ENCODE measurements at places on chromosomes 4 and X.

- DNase-seq = no peak
Measured at GRCh38 chr4:80172203-80172602, 25.1 kb upstream of the PRDM8 start.

DNA sequence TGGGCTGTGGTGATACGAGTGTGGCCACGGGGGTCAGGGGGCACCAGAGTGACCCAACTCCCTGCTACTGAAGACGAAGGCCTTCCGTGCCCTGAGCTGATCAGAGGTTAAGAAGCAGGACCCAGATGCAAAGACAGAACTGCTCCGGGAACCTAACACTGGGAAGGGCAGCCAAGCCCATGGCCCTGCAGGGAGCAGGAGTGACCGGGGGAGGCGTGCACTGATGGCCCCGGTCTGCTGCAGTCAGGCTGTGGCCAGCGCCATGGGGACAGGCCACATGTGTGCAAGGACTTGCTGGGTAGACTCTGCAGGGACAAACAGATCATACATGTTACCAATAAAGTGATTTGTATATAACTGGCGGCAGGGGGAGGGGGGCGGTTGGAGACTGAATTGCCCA lies 74.6 kb downstream of the ACOX3 start:
- DNase-seq = no peak

- DNase-seq = no peak
Measured at GRCh38 chr4:89509708-89510281, 202.2 kb upstream of the GPRIN3 start.

DNA sequence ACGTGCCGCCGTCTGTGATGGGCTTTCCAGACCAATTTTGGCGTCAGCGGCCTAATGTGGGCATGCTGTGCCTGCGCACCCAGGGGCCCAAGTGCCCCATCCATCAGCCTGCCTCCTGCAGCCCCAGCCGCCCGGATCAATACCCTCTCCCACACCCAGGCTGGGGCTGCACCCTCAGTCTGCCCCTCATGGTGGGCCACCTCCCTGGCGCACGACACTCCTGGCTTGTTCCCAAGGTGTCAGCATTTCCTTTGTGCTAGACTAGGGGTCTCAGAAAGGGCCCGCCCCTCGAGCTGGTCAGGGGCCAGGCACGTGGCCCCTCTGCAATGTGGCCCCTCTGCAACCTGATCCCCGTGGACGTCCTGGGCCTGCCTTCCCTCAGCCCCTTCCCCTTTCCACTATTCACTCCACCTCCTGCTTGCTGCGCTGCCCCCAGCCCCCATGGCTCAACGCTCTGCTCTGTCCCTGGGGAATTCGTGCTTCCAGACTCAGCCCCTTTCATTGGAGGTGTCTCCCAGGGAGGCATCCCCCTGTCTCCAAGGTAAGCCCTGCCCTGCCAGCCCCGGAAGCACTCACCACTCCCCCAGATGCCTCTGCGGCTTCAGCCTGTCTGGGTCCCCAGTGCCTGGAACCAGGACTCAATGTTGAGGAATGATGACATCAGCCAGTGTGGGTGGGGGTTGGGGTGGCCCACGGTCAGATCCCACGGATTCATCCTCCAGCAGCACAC lies 130.8 kb downstream of the HMX1 start:
- DNase-seq = no peak

DNA sequence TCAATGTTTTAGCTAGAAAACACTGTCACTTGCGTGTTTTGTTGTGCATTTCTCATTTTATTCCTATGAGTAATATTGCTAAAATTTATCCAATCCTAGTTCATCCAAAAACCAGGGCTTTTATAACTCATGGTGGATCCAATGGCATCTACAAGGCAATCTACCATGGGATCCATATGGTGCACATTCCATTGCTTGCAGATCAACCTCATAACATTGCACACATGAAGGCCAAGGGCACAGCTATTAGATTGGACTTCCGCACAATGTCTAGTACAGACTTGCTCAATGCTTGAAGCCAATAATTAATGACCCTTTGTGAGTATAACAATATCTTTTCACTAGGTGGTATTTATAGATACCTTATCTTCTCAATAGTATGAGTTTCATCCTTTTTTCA lies 57.2 kb upstream of the UGT2B7 start:
- DNase-seq = no peak

DNA sequence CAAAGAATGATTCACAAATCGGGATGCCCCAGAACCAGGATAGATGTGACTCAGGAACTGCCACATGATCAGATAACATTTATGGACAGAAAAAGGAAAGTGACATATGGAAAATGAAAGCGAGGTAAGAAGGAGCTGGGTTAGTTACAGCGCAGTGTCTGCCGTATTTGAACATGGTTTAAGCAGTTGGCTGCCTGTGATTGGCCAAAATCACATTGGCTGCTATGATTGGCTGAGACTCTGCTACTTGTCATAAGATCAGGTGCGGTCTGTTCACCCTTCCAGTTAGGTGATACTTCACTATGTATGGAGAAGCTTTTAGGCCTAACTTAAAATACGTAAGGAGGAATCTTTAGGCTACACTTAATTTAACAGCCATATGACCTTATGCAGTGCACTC lies 322.7 kb upstream of the HAND2 start:
- no peak for DNase-seq

DNA sequence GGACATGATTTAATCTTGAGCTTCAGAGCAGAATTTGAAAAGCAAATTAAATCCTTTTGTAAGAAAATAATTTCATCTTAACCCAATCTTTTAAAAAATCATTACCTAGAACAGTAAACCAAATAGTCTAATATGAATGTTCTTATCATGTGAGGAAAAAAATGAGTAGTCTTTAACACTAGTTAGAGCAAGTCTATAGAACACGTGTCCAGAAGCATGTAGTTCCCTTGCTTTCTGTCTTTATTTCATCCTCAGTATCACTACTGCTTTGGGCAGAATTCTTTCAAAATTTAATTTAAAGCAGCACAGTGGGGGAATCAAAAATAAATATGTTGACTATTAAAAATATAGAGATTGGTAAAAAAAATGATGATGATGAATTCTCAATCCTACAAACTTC lies 2.1 kb downstream of the RBM47 start:
- DNase-seq = no peak

DNA sequence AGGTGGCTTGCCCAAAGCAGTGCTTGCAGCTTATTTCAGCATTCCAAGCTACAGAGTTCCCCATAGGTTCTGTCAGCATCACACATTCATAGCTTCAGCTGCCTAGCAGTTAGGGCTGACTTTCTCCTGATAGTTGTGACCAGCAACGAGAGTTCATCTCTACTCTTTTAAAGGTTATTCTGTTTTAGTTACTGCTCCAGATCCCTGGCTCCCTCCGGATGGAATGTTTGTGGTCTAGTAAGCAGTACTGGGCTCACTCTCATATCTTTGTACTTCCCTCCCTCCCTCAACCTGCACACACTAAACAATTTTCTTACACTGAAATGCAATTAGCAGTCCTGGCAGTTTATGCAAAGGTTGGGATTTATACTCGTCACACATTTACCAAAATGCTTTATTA lies 43.9 kb downstream of the PTTG2 start:
- DNase-seq = no peak

GRCh38 chr4:2066011-2066551 lies 7.0 kb downstream of the NAT8L start:
- DNase-seq = no peak

DNA sequence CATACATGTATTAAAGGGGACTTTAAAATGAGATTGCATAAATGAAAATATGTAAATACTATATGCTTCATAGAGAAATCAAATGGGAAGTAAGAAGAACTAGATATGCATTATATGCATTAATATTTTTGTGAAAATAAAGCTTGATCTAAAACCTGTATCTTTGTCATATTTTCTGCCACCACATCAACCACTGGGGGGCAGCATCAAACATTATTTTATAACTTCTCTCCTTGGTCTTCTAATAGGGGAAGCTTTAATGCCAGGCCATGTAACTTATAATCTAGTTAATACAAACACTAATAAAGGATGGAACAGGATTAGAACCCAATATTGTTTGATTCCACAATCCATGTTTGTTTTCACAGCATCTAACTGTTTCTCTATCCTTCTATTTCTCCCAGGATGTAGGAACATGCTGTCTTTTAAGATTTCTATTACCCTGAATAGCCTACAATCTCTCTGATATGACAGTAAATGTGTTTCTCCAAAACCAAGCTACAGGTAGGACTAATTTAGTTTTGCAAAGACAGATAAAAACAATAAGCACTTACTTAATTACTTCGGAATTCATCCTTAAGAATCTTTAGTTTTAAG lies 10.0 kb downstream of the QRFPR start:
- DNase-seq = no peak

DNA sequence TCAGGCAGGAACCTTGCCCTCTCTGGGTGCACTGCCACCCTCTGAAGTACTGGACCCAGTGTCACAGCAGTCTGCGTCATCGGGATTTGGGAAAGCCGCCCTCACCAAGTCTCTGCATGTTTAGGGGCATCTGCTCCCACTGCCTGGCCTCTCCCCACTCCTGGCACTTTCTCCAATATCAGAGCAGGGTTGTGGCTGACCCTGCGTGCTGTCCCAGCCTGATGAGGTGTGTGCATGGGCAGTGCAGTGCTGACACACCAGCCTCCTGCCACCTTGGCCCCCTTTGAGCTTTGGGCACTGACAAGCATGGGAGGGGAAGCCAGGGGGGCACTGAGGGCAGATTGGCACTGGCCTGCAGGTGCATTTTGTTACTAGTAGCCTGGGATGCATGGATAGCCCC lies 652.5 kb downstream of the GABRG1 start:
- no peak for DNase-seq

- no peak for DNase-seq
Measured at GRCh38 chrX:57565198-57565597, 26.6 kb upstream of the ZXDB start.

DNA sequence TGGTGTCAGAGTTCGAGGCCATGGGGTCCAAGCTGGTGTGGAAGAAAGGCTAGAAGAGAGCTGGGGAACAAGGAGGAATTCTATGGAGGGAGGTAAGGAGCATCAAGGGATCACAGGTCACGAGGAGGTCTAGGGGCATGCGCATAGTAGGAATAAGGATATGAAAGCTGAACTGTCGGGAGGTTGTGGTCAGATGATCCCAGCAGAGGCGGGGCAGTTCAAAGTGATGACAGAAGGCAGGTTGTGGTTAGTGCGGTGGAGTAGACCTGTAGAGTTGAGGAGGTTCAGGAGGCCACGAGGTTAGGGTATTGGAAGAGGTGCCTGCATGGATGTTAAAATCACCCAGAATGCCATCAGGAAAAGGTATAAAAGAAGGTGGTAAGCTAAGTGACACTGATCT lies 156.3 kb downstream of the TMEM164 start:
- no peak for DNase-seq

- no peak for DNase-seq
Measured at GRCh38 chrX:107674480-107675364, 46.4 kb downstream of the PRPS1 start.

- DNase-seq = no peak
Measured at GRCh38 chr4:94285666-94286065, 57.0 kb downstream of the HPGDS start.

DNA sequence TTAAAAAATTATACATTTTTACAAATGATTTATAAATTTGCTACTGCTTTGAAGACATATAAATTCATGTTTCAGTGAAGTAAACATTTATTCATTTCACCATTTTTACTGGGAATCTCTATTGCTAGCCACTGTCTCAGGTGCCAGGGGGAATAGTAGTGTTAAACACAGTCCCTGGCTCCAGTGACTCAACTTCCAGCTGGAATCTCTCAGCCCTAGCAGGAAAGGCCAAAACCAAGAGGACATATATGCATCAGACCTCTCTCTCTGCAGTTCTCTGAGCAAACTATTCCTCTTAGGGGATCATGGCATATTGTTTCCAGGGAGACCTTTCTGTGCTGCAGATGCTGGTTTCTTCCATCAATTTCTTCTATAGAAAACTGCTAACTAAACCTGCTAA lies 1009.0 kb upstream of the LCORL start:
- DNase-seq = no peak

GRCh38 chrX:67784712-67785111 lies 240.9 kb downstream of the AR start:
- DNase-seq = no peak

DNA sequence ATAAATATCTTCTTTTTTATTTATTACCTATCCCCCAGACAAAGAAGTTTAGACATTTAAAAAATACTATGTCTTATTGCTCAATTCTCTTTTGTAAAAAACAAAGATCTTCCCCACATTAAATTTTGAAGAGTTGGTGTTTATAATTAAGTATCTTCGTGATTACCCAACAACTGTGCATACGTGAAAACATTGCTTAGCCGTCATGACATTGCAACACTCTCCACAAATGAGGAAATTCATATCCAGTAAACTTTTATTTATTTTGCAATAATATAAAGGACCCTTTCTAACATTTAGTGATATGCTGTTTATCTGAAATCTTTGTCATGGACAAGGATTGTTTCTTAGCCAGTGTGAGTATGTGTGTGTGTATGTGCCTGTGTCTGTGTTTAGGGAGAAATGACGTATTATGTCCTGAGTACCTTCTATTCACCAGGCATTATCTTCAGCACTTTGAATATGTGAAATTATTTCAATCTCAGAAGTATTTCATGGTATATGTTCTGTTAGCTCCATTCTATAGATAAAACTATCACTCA lies 26.1 kb upstream of the EREG start:
- DNase-seq = no peak

GRCh38 chrX:67601771-67602170 lies 58.0 kb downstream of the AR start:
- DNase-seq = no peak

DNA sequence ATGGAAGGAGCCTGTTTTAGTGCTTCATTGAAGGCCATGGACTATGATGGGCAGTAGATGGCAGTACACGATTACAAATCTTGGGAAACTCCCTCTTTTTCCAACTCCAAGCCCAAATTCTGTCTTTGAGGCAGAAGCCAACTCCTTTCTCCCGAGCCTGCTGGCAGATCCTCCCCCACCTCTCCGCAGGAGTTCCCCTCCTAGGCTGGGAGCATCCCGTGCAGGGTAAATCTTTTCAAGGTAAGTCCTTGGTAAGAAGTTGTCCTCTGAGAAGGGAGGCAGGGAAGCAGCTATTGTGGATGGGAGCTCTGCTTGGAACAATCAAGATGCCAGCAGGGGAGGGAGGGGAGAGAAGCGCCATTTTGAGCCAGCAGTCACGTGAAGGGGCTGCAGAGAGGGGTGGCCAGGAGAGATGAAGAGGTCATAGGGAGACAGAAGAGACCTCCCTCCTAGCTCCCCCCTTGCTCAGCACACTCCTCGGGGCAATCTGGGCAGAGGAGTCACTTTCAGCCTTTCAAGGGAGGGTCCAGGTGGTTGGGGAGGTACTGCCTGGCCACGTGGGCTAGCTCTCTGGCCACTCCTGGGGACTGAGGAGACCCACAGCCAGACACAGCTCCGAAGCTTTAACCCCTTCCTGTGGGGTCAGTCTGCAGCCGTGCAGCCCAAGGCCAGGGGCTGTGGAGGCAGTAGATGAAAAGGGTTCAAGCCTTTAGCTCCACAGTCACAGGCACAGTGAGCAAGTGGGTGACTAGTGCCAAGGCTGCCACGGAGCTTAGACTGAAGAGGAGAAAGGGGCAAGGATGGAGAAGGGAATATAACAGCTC lies 9.6 kb downstream of the CC2D2A start:
- no peak for DNase-seq

- DNase-seq = no peak
Measured at GRCh38 chr4:127920521-127920920, 39.8 kb downstream of the PLK4 start.

- no peak for DNase-seq
Measured at GRCh38 chr4:126479709-126480108, 1153.0 kb upstream of the INTU start.
